ENCODE measurements at places on chromosomes 4 and X. TPM values are rescaled to one million over a fixed set of nuclear protein-coding genes. Genes with fewer than 3 reads are reported as not detected.

The RPA4 gene
- total RNA-seq: not detected

DNA sequence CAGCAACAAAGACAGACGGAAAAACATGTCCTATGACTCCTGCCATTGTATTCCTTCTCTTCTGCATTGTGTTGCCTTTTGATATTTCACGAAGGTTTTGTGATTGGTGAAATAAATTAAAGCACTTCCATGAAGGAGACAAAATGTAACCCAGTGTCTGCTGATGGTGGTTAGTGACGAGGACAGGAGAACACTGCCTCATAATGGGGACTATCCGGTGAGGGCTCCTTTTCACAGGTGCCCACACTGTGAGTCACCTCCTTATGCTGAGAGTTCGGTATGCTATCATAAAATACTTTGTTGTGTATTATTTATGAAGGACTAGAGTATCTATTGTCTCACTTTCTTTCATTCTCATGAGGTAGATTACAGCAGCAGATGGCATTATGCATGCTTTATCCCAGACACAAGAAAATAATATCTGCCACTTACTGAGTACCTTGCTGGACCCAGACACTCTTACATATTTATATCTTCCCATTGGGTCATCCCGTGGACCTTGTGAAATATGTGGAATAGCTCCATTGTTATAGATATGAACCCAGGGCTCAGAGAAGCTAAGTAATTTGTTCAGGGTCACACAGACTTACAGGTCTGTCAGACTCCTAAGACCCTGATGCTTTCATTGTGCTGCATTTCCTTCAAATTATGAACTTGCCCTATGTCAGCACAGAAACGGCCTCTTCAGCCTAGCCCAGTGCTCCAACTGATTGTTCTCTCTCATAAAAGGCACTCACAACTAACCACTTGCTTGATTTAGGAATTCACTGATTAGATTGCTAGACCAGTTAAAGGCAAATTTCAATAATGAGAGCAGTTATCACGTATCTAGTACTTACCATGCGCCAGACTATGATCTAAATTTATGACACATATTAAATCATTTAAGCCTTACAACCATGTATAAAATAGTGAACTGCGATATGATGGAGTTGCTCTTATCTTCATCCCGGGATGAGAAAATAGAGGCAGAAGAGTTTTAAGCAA lies 31.2 kb downstream of the PLS3 start:
- DNase-seq: no peak

DNA sequence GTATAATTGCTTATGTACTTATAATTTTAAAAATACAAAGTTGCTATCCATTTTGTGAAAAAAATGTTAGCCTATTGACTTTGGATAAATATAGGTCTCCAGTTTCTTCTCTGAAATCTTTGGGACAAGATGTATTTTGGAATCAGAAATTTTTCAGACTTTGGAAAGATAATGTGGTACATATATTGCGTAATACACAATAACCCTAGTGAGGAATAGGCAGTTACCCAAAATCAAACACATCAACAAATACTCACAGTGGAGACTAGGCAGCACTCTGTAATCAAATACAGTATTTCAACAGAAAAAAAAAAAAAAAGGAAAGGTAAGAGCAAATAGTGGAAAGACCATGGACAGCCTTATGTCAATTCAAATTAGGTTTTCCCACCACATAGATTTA lies 796.8 kb downstream of the ADGRL3 start:
- DNase-seq: no peak

DNA sequence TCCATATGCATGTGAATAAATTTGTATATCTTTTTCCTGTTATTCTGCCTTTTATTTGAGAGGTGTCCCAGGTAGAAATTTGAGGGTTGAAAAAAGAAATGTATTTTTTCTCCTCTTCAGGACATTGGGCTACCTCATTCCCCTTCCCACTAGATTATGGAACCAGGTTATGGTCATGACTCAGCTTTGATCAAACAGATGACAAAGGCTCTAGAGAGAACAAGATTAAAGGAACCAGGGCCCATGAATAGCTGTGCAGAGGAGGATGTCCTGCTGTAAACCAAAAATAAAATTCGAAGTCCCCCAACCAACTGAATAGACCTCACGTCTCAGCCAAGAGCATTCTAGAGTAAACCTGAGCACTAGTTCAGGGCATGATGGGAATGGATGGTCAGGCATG lies 313.2 kb downstream of the RAPGEF2 start:
- DNase-seq: no peak

DNA sequence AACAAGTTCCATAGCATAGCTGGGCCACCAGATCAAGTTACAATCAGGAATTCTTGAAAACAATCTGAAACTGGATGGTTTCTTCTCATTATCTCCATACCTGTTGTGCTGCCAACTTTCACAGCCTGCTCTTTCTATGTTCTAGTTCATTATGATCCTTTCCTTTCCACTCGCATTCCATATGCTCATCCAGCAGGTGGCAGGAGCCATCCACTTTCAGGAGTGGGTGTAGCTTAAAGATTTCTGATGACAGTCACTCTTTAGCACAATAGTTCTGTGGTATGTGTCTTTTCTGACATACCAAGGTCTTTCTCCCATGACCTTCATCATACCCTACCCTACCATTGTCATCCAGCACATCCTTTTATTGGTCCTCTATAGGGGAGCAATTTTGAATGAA lies 46.4 kb downstream of the PAGE2 start:
- DNase-seq: peak; percentile 9

The MANBA gene
- 17.9 TPM for total RNA-seq

- DNase-seq: no peak
Observed at GRCh38 chr4:8245884-8246833, 23.4 kb upstream of the HTRA3 start.

The ASB9 gene
- total RNA-seq: 0.85 TPM

DNA sequence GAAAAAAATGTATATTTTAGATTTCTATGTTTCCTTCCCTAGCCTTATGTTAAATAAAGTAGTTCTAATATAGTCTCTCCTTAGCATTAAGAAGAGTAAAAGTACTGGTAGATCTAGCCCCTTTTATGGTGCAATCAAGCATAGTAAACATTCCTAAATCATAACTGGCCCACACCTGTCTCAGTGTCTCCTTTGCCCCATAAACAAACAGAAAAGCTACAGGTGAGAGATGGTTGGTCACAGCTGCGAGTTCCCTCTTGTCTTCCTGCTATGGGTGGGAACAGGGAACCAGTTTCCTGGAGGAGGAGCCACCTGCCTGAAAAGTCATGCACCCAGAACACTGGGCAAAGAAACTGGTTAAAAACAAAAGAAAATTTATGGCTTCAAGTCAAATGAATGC lies 16.6 kb downstream of the SOWAHB start:
- no peak for DNase-seq

- no peak for DNase-seq
Observed at GRCh38 chr4:182705389-182705788, 211.8 kb downstream of the DCTD start.

GRCh38 chr4:88158038-88158488 lies 376 bp downstream of the ABCG2 start:
- DNase-seq: no peak

The TET2 gene
- 19.3 TPM for total RNA-seq

- DNase-seq: no peak
Observed at GRCh38 chr4:101292214-101292613, 55.1 kb downstream of the PPP3CA start.

The NKX6-1 gene
- total RNA-seq: not detected

DNA sequence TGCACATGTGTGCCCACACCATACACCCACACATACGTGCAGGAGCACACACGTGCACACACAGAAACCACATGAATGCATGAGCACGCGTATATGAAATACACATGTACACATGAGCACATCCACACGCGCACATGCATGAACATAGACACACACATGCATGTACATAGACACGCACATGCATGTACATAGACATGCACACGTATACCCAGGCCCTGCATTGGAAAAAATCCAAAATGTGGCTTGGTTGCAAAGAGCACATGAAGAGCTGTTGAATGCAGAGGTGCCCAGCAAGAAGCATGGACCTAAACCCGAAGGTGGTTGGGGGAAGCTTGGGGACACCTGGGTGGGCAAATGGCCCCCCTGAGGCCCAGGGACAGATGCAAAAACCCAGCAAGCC lies 18.5 kb downstream of the CD99 start:
- no peak for DNase-seq

DNA sequence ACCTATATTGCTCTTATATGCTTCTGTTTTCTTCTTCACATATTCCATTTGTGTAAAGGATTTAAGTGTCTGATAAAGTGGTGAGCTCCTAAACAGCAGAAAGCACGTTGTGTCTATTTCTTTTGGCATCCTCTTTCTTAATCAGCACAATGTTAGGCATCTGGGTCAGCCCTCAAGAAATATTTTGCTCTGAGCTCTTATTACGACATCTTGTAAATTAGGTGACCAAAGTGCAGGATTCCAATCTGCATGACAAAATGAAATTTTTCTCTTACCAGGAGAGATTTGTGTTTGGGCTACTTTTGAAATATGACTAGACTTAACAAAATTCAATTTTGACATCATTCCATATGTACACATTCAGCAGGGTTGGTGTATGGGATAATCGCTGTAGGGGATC lies 210.0 kb upstream of the IGFBP7 start:
- DNase-seq: no peak

The CITED1 gene
- not detected for total RNA-seq

- no peak for DNase-seq
Observed at GRCh38 chr4:104941661-104942062, 205.0 kb upstream of the TET2 start.

DNA sequence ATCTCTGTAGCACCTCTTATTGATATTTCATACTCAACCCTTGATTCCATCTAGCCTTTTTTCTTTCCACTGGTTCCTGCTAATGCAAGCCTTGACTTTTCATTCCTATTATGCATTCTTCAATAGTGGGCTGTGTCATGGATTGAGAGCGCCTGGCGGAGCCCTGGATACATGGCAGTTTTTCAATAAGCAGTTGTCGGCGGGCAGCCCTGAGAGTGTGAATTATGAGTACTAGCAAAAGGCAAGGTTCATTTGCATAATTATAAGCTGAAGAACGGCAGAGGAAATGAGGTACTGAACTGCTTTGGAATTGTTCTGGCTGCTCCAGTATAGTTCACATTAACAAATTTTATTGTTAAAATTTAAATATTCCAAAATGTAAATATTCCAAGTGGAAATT lies 339.7 kb upstream of the VCX start:
- no peak for DNase-seq

GRCh38 chrX:118551426-118551825 lies 55.8 kb downstream of the DOCK11 start:
- no peak for DNase-seq

- DNase-seq: no peak
Observed at GRCh38 chrX:148915474-148915873, 415.1 kb downstream of the AFF2 start.

The RENBP gene
- 7.8 TPM for total RNA-seq

The SLC2A9 gene
- 3.2 TPM for total RNA-seq

DNA sequence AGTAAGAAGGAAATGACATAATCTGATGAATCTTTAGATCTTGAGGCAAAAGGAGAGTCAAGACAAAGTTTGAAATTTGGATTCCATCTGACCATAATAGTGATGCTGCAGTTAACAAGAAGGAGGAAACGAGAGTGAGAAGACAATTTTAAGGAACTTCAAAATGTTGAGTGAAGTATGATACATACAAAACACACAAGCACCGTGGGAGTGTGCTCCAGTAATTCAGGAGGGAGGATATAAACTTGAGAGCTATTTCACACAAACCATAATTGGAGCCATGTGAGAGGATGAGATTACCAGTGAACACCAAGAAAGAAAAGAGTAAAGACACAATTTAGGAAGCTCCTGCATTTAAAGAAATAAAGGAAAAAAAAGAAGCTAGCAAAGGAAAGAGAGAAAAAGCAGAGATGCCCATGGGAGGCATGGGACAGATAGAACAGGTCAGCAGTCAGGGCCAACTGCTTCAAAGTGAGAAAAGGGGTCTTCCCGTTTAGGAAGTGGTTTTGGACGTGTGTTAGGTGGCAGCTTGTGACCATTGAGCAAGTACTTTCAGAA lies 150.7 kb upstream of the SLC7A11 start:
- no peak for DNase-seq

DNA sequence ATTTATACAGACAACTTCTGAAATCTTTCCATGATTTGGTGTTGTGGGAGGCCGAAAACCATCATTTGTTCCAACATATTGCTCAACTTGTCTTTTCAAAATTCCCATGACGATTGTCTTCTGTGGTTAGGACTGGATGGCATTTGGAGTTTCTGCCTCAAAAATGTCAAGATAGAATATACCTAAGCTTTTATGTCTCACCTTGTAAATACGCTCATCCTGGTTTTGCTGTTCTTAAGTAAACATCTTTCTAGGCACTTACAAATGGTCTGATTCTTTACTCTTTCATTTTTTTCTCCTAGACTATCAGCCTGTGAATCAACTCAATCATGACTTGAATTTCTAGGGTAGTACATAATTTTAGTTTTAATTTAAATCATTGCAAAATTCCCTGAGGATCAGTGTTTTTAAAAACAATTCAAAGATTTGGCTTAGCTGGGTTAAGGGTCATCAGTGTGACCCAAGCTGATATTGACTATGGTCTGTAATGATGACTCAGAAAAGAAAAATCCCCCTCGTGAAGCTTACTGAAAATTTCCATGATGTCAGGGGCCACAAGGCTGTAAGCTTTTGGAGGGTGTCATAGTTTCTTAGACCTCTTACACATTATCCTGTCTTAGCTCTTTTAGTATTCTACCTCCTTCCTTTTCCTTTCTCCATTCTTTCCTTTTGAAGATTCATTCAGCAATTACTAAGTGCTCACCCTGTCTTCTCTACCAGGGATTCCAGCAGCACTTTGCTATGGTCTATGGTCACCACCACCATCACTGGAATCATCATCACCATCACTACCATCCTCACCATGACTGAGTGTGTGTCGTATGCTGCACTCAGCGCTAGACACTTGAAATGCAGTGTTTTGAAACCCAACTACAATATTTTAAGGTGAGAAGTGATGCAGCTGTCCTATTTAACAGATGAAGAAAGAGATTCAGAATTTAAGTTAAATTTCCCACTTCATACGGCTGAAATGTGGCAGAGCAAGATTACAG lies 124.4 kb downstream of the CPE start:
- DNase-seq: no peak

The LPAR4 gene
- total RNA-seq: 0.49 TPM

The NAP1L5 gene
- total RNA-seq: 3.5 TPM

DNA sequence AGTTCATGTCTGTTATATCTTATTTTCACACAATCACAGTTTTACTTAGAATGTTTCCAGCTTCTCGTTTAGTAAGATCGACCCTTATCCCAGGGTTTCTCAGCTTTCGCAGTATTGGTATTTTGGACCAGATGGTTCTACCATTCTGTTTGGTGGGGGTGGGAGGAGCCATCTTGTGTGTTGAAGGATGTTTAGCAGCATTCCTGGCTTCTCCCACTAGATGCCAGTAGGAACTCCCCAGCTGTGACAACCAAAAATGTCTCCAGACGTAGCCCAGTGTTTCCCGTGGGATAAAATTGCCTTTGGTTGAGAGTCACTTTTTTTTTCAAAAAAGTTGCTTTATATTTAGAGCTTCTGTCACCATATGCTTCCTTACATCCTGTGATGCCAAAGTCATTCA lies 90.9 kb upstream of the TLR2 start:
- DNase-seq: no peak

The PLP1 gene
- total RNA-seq: 2.6 TPM

The LETM1 gene
- total RNA-seq: 53.1 TPM

- no peak for DNase-seq
Observed at GRCh38 chr4:151260526-151260925, 16.4 kb upstream of the PRSS48 start.
